ENCODE measurements at places on chromosomes 3 and 15. TPM values are rescaled to one million over a fixed set of nuclear protein-coding genes. Genes with fewer than 3 reads are reported as not detected.

The MOBP gene
- not detected for total RNA-seq

The LRTM1 gene
- total RNA-seq = not detected

The FAM107A gene
- total RNA-seq = not detected

The LSMEM2 gene
- total RNA-seq = not detected

The PAQR5 gene
- 0.68 TPM for total RNA-seq

The CHAC1 gene
- total RNA-seq = 81.0 TPM

The SEC22C gene
- 52.1 TPM for total RNA-seq

The SUCNR1 gene
- total RNA-seq = not detected
